ENCODE measurements at places on chromosomes 7 and 10.

GRCh38 chr7:111026343-111026742 lies 64.6 kb upstream of the LRRN3 start:
- DNase-seq, result no peak

DNA sequence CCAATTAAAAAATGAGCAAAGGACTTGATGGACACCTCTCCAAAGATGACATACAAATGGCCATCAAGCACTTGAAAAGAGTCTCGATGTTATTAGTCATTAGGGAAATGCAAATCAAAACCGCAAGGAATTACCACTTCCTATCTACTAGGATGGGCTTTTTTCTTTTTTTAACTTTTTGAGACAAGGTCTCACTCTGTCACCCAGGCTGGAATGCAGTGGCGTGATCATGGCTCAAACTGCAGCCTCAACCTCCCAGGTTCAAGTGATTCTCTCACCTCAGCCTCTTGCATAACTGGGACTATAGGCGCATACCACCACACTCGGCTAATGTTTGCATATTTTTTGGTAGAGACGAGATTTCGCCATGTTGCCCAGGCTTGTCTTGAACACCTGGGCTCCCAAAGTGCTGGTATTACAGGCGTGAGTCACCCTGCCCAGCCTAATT lies 13.6 kb downstream of the NKX1-2 start:
- no peak for DNase-seq

GRCh38 chr7:38628630-38629385 lies 2.4 kb downstream of the AMPH start:
- DNase-seq, result no peak

DNA sequence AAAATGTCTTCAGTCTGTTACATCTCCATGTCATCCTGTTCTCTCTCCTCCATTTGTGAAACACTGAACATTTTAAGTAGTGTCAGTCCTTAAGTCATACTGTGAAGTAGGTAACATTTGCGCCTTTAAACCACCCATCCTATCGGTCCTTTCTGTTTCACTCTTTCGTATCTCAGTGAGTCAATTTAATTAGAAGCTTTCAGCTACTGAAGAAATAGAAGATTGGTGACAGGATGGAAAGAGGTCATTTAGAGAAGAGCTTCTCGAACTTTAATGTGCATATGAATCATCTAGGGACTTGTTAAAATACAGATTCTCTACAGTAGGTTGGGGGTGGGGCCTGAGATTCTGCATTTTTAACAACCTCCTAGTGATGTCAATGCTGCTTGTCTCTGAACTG lies 113.4 kb downstream of the SRI start:
- DNase-seq, result no peak

DNA sequence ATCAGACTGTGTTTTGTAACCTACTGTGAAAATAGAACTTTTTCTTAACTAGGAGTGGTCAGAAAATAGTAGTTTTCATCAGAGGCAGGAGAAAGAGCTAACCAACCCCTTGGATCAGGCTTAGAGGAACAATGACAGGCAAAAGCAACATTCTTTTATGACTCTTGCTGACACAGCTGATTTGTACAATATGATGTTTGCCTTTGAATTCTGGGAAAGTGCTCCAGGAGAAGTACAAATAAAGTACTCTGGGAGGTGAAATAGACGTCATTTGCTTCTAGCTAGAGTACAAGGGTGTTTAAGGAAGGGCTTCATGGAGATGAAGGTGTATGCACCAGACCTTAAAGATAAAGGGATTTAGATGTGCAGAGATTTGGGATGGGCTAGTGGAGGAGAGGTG lies 75.1 kb upstream of the KIAA1217 start:
- no peak for DNase-seq

DNA sequence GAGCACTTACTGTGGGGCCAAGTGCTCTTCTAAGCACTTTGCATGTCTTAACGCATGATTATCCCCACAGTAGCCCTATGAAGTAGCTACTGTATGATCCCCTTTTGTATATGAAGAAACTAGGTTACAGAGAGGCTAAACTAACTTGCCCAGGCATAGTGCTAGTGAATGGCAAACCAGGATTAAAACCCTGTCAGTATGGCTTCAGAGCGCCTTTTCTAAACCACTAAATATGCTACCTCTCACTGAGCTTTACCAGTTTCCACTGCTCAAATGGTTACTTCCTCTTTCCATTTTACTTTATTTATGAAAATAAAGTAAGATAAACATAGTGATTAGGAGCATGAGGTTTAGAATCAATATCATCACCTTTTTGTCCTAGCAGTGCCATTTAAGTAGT lies 73.6 kb downstream of the PODXL start:
- no peak for DNase-seq

DNA sequence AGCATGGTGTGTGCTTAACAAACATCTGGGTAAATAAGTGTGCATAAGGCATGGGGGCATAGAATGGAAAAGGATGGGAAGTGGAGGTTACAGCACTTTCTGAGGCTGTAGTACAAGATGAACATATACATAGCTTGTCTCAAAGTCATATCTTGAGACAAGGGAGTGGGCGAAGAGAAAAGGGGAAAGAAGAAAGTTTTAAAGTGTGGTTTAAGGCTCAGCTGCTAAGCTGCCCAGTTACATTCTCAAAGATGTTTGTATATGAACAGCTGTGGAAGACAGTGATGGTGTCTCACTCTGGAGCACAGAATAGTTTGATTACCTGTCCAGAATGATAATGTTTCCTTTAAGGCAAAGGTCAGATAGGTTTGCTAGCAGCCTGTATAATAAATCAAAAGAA lies 61.9 kb upstream of the LANCL2 start:
- no peak for DNase-seq

DNA sequence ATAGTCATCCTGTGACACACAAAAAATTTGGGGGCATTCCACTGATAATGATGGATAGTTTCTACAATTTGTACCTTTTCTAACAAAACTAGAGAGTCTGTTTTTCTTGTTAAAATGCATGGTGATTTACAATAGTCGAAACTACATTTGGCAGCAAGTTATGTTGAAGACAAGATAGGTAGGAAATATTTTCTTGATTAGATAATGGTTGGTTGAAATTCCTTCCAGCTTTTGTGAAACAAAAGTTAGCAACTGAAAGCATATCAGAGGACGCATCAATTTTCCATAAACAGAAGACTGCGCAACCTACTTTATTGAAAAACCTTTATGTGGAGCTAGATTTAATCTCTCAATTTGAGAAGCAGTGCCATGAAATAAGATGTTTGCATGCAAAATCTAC lies 155.8 kb upstream of the GLI3 start:
- no peak for DNase-seq

- no peak for DNase-seq
Observed at GRCh38 chr10:70258216-70258615, 25.0 kb upstream of the PPA1 start.

GRCh38 chr7:116439841-116440549 lies 59.5 kb upstream of the CAV2 start:
- DNase-seq, result no peak

- DNase-seq, result no peak
Observed at GRCh38 chr7:108802650-108803049, 233.0 kb downstream of the DNAJB9 start.

GRCh38 chr10:131937836-131938235 lies 37.0 kb downstream of the PPP2R2D start:
- DNase-seq, result no peak

DNA sequence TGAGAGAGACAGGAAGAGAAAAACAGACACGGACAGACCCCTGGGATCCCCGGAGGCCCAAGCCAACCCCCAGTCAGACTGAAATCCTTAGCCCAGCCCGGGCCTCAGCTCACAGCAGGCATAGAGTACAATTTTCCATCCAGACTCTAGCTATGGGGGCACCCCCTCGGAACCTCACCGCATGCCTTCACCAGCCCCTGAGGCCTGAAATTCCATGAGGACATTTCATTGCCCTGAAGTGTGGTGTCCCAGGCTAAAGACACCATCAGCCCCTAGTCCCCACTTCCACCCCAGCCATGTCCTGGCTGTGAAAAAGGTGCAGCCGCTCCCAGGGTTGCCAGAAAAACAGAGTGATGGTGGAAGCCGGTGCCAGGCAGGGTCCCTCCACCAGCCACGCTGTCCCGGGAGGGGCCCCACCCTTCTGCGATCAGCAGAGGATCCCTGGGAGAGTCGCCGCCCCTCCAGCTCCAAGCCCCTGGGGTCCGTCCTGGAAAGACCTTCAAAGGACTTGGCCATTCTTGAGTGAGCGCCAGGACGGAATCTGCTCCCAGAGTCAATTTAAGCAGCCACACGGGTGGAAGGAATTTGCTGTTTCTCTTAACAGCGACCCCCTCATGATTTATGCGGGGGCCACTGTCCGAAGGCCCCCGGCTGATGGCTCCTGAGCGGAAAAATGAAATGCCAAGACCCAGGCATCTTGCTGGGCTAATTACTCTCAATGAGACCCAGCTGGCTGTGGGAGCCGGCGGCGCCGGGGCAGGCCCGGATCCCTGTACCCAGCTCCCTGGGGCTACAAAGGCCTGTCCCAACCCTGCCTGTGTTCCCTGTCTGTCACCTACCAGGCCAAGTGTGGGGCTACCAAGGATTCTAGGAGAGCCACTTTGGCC lies 23.2 kb downstream of the MYL10 start:
- DNase-seq, result no peak

DNA sequence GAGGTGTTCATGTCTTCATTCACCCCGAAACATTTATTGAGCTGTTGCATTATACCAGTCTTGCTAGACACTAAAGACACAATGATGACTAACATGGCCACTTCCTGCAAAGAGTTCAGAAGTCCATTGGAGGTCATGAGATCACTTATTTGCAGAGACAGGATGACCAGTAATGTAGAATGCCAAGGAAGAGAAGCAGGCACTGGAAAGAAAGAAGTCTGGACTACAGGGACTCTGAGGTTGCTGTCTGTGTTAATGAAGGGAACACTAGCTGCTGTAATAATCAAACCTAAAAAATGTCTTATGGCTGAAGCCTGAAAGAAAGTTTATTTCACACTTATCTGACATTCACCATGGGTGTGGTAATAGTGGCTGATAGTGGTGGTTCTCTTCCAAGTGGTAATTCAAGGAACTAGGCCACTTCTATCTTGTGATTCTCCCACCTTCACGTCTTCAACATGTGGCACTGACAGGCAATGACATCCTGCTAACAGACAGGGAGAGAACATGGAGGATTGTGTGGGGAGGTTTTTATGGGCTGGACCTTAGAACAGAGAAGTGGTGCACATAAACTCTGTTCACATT lies 89.2 kb upstream of the MKLN1 start:
- DNase-seq, result no peak

DNA sequence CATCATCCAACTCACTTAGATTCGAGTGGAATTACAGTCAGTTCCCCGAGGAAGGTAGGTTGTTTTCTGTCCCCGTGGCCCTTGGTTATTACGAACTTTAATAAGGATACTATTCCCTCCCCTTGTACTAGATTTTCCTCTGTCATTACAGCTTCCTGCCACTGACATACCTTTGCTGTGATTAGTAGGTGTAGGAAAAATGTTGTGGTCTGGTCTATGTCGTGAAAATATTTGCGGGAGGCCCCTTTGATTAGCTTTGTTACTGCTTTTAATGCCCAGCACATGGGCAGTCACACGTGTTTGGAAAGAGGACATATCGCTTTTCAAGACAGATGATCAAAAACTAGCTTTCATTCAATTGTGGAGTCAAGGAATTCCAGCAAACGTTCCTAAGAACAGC lies 92.2 kb downstream of the GATA3 start:
- DNase-seq, result no peak

DNA sequence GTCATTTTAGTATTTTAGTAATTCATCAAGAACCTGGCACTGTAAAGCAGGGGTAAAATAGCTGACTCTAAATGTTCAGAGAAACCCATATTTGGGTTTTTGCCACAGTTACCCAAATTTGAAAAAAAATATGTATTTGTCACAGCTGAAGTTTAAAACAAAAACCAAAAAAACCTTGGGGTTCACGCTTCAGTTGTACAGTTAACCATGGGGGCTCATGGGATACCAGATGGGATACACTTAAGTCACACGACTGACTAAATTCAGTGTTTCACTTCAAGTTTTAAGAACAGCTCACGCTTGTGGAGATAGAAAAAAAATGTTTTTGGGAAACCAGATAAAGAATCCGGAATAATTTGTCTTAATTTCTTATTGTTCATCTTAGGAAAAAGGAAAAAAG lies 2.1 kb downstream of the ARL3 start:
- no peak for DNase-seq

GRCh38 chr7:107080099-107080505 lies 35.6 kb downstream of the PRKAR2B start:
- no peak for DNase-seq

DNA sequence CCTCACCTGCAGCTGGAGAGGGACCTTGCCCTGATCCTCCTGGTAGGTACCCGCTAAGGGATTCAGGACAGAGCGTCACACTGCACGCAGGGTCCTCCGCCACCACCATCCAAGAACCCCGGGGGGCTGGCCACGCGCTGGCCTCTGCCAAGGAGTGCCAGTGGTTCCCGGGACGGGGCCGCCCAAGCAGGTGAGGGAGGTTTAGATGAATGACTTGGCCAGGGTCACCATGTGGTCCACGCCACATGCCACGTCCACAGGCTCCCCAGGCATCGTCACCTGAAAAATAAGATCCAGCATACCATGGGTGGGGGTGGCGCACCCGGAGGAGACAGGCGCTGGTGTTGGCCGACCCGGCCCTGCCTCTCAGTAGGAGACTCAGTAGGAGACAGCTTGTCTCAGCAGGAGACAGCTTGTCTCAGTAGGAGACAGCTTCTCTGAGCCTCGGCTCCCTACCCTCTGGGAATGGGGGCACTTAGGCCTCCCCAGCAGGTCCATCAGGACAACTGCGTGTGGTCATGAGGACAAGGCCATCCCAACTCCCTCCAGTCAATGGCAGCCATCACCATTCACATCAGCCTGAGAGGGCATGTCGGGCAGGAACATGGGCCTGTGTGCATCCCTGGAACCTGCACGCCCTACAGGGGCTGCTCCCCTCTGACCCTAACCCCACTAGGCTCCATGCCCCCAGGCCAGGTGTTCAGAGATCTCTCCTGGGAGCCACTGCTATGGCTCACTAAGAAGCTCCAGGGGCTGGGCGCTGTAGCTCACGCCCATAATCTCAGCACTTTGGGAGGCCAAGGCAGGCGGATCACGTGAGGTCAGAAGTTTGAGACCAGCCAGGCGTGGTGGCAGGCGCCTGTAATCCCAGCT lies 30.5 kb downstream of the RCC1L start:
- no peak for DNase-seq

- DNase-seq, result no peak
Observed at GRCh38 chr7:47330026-47330425, 251.9 kb downstream of the TNS3 start.

Measured in mesothelial cell of epicardium (in vitro differentiated cells).